ENCODE measurements at places on chromosomes 2 and 18.

- no peak for DNase-seq
Observed at GRCh38 chr2:174436351-174436750, 40.8 kb downstream of the SCRN3 start.

- no peak for DNase-seq
Observed at GRCh38 chr2:180456801-180457200, 449.7 kb upstream of the CWC22 start.

- DNase-seq, result peak; percentile 82
Observed at GRCh38 chr2:192151853-192152252, 42.9 kb downstream of the TMEFF2 start.

GRCh38 chr18:45329316-45329715 is 286.0 kb upstream of the SLC14A2 start:
- DNase-seq, result no peak

DNA sequence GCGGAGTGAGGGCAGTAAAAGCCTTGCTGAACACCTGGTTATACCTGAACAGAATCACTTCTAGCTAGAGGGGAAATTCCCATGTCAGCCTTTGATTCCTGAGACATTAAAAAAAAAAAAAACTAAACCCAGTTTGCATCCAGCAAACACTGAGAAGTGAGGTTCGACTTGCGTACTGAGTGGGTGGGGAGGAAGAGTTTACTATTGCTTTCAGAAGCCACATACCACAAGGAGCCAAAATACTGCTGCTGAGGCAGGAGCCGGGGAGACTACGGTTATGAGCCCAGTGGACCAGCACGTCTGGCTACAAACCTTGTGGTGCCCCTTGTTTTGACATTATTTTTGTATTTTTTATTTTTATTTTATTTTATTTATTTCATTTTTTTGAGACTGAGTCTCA is 2.7 kb downstream of the COLEC11 start:
- DNase-seq, result no peak

GRCh38 chr2:117723888-117724434 is 90.5 kb upstream of the DDX18 start:
- DNase-seq, result no peak

DNA sequence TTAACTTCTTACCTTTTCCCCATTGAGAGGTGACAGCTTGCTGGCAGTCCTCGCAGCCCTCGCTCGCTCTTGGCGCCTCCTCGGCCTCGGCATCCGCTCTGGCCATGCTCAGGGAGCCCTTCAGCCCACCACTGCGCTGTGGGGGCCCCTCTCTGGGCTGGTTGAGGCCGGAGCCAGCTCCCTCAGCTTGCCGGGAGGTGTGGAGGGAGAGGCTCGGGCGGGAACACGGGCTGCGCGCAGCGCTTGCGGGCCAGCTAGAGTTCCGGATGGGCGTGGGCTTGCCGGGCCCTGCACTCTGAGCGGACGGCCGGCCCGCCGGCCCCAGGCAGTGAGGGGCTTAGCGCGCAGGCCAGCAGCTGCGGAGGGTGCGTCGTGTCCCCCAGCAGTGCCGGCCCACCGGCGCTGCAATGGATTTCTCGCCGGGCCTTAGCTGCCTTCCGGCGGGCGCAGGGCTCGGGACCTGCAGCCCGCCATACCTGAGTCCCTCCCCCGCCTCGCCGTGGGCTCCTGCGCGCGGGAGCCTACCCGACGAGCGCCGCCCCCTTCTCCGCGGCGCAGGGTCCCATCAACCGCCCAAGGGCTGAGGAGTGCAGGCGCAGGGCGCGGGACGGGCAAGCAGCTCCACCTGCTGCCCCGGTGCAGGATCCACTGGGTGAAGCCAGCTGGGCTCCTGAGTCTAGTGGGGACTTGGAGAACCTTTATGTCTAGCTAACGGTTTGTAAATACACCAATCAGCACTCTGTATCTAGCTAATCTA is 335.0 kb downstream of the CBLN2 start:
- DNase-seq, result no peak

- no peak for DNase-seq
Observed at GRCh38 chr2:134842930-134843490, 4.6 kb downstream of the ACMSD start.

GRCh38 chr2:25362434-25363145 is 20.9 kb upstream of the DNMT3A start:
- DNase-seq, result no peak

DNA sequence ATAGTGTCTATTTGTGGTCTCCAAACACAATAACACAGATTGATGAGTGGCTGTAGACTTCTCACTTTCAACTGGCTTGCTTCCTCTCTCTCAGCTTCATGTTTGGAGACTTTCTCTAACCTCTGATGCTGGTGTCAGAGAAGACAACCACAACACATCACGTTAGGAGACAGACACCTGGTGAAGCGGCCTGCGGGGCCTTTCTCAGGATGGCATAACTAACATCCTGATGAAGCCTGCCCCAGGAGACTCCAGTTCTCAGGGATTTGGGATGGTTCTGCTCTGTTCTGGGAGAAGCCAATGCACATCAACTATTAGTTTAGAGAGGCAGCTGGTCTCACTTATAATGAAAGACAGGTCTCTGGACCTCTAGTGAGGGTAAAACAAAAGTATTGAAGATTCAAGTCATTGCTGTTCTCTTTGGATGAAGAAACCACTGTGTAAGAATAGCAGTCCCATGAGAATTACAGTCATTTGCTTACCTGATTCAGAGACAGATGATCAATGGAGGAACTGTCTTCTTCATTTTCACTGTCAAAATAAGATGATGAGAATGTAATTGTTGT is 2.0 kb downstream of the IL1A start:
- no peak for DNase-seq

- no peak for DNase-seq
Observed at GRCh38 chr18:293536-293935, 25.7 kb upstream of the THOC1 start.

GRCh38 chr2:69170661-69171060 is 157.7 kb downstream of the ANTXR1 start:
- no peak for DNase-seq

- no peak for DNase-seq
Observed at GRCh38 chr2:153668923-153669322, 190.4 kb upstream of the RPRM start.

GRCh38 chr2:57434972-57435371 is 611.6 kb upstream of the VRK2 start:
- DNase-seq, result no peak

DNA sequence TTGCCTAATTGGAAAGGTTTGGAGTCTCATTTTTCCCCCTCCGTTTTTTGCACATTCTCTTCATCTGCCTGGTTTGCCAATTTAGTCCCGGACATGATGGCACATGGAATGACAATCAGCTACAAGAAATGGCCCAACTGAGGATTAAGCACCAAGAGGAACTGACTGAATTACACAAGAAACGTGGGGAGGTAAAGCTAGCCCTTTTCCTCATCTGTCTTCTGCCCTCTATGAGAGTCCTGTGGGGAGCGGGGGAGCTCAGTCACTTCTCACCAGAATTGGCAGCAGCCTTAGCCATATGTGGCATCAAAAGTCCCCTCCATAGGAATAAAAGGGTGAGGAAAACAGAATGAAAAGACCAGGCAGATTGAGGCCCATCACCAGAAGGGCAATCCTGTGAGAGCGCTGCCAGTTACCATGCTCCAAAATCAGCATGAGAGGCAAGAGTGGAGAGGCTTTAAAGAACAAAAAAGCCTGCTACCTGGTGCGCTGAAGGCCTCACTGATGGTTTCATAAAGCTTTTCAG is 11.6 kb downstream of the ATG16L1 start:
- no peak for DNase-seq

DNA sequence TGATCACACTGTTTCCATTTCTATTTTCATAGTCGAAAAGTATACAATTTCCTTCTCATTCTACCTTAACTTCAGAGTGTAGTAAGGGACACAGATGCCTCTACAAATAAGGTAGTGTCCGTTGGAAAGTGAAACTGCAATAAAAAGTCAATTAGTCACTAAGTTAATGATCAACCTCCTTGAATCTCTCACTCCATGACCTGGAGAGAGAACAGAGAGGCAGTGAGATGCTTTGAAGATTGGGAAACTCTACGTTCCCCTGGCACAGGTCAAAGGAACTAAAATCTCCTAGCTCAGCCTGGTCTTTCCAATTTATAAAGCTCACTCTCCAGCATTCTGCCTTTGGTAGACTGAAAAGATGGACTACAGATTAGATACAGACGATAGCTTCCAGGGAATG is 153.8 kb upstream of the ACAA2 start:
- no peak for DNase-seq

- no peak for DNase-seq
Observed at GRCh38 chr2:236338495-236339184, 74.4 kb upstream of the ASB18 start.

- no peak for DNase-seq
Observed at GRCh38 chr2:199988151-199988550, 32.8 kb downstream of the MAIP1 start.

DNA sequence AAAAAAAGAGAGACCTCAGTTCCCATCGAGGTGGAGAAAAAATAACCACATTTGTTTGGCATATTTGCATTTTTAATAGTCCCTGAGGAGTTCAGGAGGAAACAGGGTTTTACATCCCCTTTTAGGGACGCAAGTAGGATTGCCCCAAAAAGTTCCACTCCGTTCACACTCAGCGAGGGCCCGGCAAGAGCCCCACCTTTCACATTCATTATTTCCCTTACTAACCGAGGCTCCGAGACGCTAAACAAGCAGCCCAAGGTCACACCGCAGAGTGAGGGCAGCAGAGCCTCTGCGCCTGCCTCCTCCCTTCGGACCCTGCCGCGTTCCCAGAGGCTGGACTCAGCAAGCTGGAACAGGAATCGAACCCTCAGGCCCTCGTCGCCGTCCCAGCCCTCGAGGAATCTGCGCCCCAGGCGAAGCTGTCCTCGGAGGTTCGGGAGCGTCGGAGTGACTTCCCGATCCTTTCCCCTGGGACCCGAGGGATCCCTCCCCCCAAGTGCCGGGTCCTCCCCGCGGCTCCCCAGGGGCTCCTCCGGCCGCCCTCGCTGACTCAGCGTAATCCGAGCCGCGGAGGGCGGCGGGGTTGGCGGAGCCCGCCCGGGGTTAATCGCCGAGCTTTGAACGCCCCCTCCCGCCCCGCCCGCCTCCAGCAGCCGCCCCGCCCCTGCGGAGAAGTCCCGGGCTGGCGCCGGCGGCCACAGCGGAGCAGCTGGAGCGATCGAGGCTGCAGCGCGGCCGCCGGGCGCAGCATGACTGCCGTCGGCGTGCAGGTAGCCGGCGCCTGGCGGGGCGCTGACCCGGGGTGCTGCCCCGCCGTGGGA is at the start of gene TMEM37:
Gene TMEM37, plus strand, starts transcription at position 700 of the 821 bp plus-strand sequence. Its CDS starts 50 bp downstream, at position 750.
- DNase-seq, result peak; percentile 16

DNA sequence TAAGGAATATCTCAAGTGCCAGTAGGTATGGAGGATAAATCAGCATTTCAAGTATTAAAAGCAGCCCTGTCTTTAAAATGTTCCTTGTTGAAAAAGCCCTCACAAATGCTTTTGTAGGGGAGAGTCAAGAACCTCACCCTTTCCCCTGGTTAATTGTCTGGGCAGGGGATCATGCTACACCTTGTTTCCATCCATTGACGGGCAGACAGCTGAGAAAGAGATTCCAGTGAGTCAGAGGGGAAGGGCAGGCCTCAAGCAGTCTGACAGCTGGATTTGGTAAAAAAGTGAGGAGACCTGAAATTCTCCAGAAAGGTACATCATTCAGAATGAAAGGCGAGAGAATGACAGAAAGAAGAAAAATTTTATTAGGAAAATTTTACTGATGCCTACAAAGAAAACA is 203.2 kb upstream of the CYP26B1 start:
- no peak for DNase-seq

DNA sequence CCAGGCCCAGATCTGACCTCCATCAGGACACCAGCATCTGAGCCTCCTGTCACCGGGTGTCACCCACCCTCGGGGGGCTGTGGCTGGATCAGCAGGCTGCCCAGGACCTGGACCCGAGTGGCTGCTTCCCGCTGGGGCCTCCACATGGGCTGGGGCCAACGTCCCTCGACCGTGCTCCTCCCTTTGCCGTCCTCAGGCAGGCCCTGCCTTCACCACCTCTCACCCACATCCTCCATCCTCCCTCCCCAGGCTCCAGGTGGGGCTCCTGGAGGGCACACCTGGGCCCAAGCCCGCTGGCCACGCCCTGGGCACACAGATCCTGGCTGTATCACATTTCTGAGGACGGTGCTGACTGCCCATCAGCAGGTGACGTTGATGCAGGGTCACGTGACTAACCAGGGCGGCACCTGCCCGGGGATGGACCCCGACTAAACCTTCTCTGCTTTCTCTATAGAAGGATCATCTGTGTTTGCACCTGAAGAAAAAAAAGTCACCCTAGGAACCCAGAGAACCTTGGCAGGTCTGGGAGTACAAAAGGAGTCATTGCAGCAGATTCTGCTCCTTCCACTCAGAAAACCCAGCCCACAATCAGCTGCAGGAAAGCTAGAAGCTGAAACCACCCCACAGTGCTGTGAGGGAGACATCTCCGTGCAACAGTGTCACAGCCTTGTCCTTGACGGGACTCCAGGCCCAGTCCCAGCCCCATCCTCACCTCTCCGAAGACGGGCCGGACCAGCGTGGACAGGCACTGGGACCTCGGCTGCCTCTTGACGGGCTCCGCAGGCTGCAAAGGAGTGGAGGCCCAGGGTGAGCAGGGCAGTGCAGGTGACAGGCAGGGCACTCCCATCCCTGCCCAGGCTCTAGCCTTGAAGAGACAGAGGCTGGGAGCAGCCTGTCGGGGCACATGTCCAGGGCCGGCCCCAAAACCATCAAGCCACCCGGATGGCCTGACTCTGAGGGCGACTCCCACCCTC is 11.2 kb downstream of the STK25 start:
- DNase-seq, result no peak

- no peak for DNase-seq
Observed at GRCh38 chr2:54402350-54402749, 53.8 kb upstream of the SPTBN1 start.

- no peak for DNase-seq
Observed at GRCh38 chr18:69981948-69982347, 34.3 kb upstream of the CD226 start.

GRCh38 chr2:22340716-22341115 is 1044.3 kb upstream of the KLHL29 start:
- no peak for DNase-seq

- DNase-seq, result no peak
Observed at GRCh38 chr2:218188528-218188927, 21.8 kb upstream of the CXCR1 start.
